Left cardiac atrium (tissue), 4 donors: ENCODE measurements at places on chromosomes 6 and 20. TPM values are rescaled to one million over a fixed set of nuclear protein-coding genes. Genes with fewer than 3 reads are reported as not detected.

- no peak for DNase-seq
Measured at GRCh38 chr6:87182321-87182720, 27.0 kb downstream of the ZNF292 start.

The PRRT1 gene
- 0.97 TPM for total RNA-seq

GRCh38 chr6:35016502-35017321 lies 124.4 kb downstream of the TCP11 start:
- DNase-seq: peak; percentile 57

- DNase-seq: no peak
Measured at GRCh38 chr6:136772685-136773472, 19.4 kb downstream of the MAP3K5 start.

DNA sequence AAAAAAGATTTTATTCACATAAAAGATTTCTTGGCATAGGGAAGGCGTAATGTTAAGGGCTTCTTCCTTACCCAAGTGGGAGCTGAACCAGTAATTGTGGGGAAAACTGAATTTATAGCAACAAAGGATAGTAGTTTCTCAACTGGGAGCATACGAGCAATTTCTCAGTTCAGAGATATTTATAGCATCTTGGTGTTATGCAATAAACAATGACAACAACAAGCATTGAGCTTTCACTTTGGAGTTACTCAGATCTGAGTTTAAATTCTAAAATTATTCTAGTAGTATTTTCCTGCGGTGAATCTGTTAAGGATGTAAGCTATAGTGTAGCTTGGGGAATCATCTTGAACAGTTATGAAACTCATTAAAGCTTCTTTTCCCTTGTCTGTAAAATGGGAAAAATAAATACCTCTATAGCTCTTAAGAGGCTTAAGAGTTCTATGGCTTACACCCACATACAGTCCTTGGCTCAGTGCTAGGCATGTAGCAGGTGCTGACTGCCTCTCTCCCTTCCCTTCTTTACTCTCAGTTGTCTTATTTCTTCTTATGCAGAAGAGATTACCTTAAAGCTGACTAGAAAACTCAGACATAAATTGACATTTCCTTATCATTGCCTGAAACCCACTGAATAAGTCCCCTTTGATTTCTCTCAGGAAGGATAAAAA lies 58.8 kb downstream of the SAMD5 start:
- no peak for DNase-seq

DNA sequence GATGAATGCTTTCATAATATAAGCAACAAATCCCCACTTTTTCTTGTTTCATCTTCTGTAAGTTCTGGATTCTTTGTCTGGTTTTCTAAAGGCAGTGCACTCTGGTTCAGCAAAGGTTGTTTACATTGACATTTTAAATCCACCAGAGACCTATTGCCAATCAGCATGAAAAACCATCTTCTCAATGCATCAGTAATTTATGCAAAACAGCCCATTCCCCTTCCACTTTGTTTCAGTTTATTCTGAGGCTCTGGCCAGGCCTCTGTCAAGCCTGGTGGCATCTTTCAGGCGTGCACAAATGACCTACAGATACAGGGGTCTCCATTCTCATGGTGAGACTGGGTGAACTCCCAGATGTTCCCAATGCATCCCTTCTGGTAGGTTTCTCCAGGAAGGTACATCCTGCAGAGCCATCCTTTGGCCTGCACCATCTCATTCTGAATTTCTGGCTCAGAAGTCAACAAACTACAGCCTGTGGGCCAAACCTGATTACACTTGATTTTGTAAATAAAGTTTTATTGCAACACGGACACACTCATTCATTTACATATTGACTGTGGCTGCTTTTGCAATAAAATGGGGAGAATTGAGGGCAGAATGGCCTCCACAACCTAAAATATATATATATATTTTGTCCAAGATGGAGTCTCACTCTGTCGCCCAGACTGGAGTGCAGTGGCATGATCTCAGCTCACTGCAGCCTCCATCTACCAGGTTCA lies 405.4 kb downstream of the PREX1 start:
- no peak for DNase-seq

DNA sequence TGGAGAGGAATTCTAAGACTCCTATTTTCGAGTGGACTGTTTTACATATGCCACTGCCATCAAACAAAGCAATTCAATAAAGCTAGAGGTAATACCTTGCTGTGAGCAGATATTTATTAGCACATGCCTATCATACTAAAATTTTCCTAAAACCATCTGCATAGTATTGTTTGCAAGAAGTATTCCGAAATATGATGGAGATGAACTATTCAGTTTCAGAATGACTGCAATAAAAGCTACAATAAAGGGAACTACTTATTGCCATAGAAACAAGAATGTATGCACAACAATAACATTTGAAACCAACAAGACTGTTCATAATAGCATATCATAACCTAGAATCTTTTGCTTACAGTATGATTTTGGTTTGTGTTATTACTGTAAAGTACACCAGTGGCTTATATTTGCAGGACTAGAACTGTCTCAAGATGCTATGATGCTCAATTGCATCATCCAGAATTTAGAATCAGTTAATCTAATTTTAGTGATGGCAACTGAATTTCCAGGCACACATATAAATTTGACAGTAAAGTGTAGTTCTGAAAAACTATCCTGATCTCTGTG lies 144.3 kb downstream of the GRIK2 start:
- DNase-seq: no peak

The TASP1 gene
- 13.8 TPM for total RNA-seq

- DNase-seq: peak; percentile 35
Measured at GRCh38 chr6:33249732-33250630, 21.7 kb downstream of the VPS52 start.

The GPX5 gene
- total RNA-seq: not detected

GRCh38 chr20:42484335-42484734 lies 705.4 kb downstream of the PTPRT start:
- DNase-seq: no peak

The CCN2 gene
- 230 TPM for total RNA-seq

- DNase-seq: no peak
Measured at GRCh38 chr20:55650657-55651360, 354.5 kb downstream of the CBLN4 start.

- DNase-seq: no peak
Measured at GRCh38 chr6:146041282-146041681, 12.4 kb downstream of the GRM1 start.

The DNAAF9 gene
- 17.2 TPM for total RNA-seq

DNA sequence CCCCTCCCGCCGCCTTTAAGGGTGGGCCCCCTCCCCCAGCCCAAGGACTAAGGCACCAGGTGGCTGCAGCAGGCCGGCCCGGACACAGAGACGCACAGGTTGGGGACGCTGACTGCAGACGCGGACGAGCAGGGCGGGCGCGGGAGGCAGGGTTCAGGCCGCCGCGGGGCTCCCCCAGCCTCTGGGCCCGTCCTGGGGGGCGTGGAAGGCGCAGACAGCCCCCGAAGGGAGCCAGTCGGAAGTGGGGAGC lies 9.3 kb downstream of the DUSP15 start:
- DNase-seq: no peak

- no peak for DNase-seq
Measured at GRCh38 chr6:27862396-27863066, 49.7 kb downstream of the OR2B2 start.

DNA sequence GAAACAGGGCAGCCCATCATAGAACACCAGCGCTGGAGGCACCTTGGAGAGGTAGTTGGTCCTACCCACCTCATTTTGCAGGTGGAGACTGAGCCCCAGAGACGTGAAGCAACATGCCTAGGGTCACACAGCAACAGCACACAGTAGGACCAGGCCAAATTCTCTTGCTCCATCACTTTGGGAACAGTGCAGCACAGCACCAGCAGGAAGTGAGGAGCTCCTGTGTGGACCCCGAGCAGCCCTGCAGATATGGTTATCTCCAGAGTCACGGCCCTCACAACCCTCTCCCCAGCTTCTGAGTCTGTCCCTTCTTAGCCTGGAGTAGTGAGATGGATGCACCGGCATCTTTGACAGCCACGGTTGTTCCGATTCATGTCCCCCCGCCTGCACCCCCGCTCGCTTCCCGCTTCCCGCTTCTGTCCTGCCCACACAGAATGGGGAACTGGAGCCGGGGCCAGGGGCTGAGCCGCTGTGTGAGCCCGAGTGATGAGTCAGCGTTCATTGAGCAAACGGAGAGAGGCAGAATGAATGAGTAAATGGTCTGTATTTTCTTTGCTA lies 72.6 kb upstream of the DUSP22 start:
- peak; percentile 68 for DNase-seq

GRCh38 chr20:23207826-23208540 lies 121.9 kb upstream of the CD93 start:
- DNase-seq: no peak

- DNase-seq: no peak
Measured at GRCh38 chr6:149234051-149234962, 83.2 kb upstream of the TAB2 start.

- DNase-seq: no peak
Measured at GRCh38 chr20:59014680-59015389, 4.4 kb upstream of the TUBB1 start.

GRCh38 chr6:119497988-119498727 lies 148.6 kb upstream of the MAN1A1 start:
- no peak for DNase-seq

DNA sequence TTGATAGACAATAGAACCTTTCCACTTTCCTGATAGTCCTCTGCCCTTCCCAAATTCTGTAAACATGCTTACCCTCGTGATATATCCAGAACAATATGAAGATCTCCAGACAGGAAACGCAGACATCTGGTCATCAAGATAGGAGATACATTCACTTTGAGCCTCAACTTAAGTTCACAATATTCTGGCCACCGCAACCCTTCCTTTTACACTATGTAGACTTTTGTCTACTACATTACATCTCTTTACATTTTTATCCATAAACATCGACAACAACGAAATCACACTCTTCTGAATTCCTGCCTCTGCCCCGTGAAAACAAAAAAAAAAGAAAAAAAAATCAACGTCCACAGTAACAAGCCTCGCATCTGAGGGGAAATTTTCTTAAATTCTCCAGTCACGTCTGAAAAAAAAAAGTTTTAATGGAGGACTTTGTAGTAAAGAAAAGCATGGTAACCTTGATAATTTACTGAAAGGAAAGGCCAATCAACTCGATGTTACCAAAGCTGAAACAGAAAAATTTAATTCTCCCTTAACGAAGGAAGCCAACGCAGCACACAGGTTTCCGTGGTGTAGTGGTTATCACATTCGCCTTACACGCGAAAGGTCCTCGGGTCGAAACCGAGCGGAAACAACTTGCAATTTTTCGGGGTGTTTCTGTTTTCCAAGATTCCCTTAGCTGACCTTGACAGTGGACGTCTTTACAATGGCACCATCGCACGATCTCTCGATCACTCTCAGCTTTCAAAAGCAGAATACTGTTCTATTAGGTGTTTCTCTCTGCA lies 21.8 kb downstream of the POM121L2 start:
- no peak for DNase-seq

DNA sequence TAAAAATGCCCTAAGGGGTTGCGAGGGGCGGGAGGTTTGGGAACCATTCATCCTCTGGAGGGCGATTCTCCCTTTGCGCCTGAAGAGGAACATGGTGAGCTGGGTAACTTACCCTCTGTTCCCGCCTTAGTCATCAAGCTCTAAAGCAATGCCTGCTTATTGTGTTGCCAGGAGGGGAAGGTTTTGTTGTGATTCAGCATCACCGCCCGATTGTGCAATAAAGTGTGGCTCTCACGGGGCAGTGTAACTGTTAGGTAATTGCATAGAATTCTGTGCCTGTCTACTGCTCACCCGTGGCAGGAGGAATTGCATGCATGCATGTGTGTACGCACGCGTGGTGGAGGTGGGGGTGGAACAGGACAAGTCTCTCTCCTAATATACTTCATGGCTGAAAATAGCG lies 95.5 kb upstream of the AGPAT4 start:
- no peak for DNase-seq

- peak; percentile 65 for DNase-seq
Measured at GRCh38 chr6:32852018-32852843, 1.3 kb downstream of the TAP1 start.

DNA sequence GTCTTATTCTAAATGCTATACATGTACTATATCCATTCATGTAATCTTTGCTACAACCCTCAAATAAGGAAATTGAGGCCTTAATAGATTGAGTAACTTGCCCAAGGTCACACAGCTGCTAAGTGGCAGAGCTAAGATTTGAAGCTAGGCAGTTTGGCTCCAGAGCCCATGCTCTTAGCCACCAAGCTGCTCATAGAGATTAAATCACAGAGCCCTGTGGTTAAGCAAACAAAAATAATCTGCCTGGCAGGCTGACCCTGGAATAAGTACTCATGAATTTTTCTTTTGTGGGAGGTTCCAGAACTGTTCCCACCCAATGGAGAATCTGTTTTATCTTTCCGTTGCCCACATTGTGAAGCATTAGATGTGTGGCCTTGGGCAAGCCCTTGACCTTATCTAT lies 7.4 kb downstream of the AAR2 start:
- DNase-seq: no peak

- no peak for DNase-seq
Measured at GRCh38 chr20:62984666-62985443, 21.9 kb downstream of the BHLHE23 start.

The C6orf89 gene
- 74.1 TPM for total RNA-seq

The ZC3H12D gene
- 1.6 TPM for total RNA-seq

The TMEM217 gene
- 1.9 TPM for total RNA-seq

- DNase-seq: no peak
Measured at GRCh38 chr6:50681213-50681824, 32.0 kb upstream of the TFAP2D start.

DNA sequence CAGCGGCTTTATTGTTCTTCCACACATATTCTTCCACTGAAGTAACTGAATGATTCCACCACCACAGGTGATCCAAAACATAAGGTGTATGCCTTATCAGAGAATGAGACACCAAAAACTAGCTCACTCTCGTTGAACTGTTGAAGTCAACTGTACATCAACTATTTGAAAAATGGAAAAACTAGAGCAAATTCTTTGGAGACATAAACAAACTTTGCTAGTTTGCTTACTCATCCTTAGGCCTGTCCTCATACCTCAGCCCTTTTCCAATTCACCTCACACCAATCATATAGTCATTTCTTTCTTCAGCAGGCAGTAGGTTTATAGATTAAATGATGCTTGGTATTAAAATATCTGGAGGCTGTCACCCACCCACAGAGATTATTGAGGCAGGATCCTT lies 77.1 kb upstream of the RNF217 start:
- no peak for DNase-seq
